ENCODE measurements at places on chromosomes 6 and 20.
A peak's percentile ranks its signal among the peaks of the same experiment; 100 is the strongest.

DNA sequence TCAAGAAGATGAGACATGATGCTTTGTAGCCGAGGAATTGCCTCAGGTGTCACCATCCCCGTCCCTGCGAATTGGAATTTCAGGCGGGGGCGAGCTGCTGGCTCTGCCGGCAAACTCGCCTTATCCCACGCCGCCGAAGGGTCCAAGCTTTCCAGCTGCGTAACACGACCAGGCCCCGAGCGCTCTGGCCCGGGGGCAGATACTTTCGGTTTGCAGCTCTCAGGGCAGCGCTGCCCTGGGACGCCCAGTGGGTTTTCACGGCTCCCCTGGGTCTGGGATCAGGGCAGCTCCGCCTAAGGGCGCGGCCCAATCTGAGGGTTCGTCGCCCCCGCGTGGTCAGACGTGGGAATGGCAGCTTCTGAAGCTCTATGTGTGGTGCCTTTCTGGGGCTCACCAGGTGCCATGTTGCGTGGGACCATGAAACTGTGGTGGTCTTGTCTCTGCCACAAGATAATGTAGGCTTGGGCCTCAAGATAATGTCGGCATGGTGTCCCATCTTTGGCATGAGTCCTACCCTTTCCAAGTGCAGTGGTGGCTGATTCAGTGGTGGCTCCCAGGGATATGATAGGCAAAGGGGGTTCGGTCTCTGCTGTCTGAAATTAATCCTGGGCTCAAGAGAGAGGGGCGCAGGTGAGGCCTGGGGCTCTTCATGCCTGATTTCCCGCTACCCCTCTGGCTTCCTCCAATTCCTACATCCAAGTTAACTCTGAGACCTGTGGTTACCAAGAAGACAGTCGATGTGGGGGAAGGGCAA is 21.0 kb downstream of the PIGT start:
- peak; percentile 74 for DNase-seq

- DNase-seq: peak; percentile 91
These were observed 98.2 kb upstream of the HDGFL1 start for GRCh38 chr6:22471132-22471690.

- DNase-seq: no peak
These were observed 379.9 kb upstream of the EPHA7 start for GRCh38 chr6:93799226-93799625.

DNA sequence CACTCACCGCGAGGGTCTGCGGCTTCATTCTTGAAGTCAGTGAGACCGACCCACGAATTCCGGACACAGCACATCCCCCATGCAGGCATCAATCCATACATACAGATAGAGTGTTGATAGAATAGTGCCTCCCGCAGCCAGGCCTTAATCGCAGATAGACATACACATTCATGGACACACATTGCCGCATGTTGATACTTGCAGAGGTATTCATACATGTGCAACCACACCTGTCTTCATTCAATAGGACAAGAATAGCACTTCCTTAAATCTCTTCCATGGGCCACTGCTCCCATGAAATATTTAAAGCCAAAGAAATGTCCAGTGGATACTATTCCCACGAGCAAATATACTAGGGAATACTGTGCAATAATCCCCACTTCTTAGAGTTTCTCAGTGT is 170.5 kb downstream of the FRK start:
- DNase-seq: no peak

GRCh38 chr6:157104803-157105202 is 218.5 kb downstream of the TMEM242 start:
- no peak for DNase-seq

DNA sequence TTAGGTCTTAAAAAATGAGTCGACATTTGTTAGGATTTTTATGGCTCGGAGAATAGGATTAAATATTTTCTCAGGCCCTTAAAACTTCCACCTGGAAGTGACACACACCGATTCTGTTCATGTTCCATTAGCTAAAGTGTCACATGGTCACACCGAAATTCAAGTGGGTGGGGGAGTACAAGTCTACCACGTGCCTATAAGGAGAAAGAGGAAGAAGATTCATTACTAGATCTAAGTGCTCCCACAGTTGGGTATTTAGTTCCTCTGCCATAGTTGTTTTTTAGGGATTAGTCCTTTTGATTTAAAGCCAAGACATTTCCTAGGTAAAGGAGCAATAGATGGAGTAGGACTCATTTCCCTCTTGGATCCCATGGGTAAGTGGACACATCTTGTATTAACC is 4.9 kb upstream of the TOX2 start:
- no peak for DNase-seq

DNA sequence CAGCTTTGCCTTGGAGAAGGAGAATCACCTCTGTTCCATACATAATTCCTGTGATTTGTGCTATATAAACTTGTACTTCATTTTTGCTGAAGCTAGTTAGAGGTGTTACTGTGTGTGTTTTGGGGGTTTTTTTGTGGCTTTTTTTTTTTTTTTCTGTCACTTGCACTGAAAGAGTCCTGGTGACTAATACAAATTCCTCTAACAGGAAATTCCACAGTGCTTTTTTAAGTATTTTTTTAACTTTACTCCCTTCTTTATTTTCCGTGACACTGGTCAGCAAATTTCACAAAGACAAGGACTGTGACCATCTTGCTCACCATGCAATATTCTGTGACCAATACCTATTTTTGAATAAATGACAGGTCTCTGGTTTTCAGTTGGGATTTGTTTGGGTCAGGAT is 110.5 kb downstream of the ISM1 start:
- DNase-seq: no peak

DNA sequence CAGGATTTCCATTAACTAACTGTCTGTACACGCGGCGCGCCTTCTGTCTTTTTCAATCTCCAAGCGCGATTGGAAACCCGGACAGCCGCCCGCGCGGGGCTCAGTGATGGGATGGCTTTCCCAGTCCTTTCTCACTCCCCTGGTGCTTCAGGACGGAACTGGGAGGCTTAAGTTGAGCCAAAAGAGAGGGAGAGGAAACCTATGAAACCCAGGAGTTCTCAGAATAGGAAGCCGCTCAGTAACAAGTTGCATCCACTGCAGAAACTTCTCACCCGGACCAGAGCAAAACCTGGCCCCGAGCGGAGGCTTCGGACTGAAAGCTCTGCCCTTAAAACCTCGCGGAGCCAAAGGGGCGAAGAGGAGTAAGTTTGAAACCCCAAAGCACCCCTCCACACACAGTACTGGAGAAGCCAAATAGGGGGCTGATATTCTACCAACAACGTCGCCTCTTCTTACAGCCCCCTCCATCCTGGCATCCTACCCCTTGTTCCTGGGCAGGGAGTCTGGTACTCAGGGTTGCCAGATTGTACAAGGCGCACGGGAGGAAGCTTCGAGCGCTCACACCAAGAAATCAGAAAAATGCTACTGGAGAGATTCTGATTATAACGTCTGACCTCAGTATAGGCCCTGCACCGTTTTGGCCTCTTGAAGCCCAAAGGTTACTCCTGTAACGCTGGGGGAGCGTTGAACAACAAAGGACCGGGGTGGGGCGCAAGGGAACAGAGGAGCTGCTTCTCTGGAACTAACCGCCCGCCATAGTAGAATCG is 906 bp upstream of the COL12A1 start:
- no peak for DNase-seq

GRCh38 chr20:22584522-22584921 is at the start of gene FOXA2:
Gene FOXA2, minus strand, starts transcription at chr20:22584572. Its CDS starts 294 bp downstream, at chr20:22584278.
- peak; percentile 100 for DNase-seq

- DNase-seq: no peak
These were observed 1.0 kb upstream of the THBS2 start for GRCh38 chr6:169254456-169255316.

DNA sequence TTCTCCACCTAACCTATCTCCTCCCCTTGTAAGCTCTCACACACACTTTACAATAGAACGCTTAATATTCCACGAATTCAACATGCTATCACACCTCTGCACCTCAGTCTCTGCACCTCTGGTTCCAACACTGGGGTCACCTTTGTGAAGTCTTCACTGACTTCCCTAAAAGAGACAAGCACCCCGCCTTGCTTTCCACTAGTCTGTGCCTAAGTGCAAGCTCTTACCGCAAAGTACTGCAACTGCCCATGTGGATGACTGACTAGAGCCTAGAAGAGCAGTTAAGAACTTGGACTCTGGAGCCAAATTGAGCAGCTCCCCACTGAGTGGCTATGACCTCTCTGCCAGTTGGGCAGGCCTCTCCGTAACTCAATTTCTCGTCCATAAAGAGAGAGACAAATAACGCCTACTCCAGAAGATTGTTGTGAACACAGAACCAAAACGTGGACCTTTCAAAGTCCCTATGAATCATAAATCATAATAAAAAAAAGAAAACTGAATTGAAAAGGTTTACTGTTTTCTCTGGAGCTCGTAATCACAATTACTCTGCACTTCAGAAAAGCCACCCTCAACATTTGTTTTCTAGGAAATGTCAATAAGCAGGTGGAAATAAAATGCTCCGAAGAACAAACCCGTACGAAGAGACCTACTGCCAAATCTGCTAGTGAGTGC is 1.2 kb downstream of the IFNGR1 start:
- peak; percentile 41 for DNase-seq

DNA sequence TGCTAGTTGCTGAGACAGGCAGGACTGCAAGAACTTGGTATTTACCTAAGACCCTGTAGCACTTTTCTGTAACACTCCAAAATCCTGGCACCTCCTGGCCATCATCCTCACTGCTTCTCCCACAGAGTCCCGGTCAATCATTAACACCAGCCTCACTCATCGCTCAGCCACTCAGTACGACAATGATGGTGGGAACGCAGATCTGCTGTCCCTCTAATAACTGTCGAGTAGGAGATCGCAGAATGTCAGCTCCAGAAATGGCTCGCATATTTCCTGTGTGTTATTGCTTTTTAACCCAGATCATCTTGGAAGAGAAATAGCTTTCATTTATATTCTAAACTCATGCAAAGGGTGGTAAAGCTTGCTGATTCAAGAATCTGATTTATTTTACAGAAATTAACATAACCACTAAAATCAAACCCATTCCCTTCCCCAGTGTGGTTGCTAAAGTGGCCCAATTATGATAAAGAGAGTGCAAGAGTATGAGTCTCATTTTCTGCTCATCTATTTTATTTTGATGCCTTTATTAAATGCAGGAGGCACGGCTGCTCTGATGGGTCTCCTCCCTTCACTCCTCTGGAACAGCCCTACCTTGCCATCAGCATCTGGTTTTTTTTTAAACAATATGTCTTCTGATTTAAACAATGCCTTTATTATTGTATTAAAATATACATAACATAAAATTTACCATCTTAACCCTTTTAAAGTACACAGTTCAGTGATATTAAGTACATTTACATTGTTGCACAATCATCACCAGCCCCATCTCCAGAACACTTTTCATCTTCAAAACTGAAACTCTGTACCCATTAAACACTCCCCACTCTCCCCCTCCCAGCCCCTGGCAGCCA is 28.3 kb upstream of the GGTLC1 start:
- DNase-seq: no peak

GRCh38 chr6:165833355-165833754 is 170.3 kb upstream of the PDE10A start:
- DNase-seq: no peak

All from NCI-H69 (cell line).